ENCODE measurements at places on chromosomes 7 and 10. TPM values are rescaled to one million over a fixed set of nuclear protein-coding genes. Genes with fewer than 3 reads are reported as not detected.

LIPK gene
- total RNA-seq = not detected

RSPH10B2 gene
- 0.21 TPM for total RNA-seq

PKD2L1 gene
- total RNA-seq = 1.1 TPM

CYP3A4 gene
- not detected for total RNA-seq

IL2RA gene
- total RNA-seq = 4.2 TPM

ZNF239 gene
- total RNA-seq = 3.4 TPM

CCDC7 gene
- 47.2 TPM for total RNA-seq

MYL7 gene
- total RNA-seq = not detected

CYP3A7 gene
- not detected for total RNA-seq

DNA sequence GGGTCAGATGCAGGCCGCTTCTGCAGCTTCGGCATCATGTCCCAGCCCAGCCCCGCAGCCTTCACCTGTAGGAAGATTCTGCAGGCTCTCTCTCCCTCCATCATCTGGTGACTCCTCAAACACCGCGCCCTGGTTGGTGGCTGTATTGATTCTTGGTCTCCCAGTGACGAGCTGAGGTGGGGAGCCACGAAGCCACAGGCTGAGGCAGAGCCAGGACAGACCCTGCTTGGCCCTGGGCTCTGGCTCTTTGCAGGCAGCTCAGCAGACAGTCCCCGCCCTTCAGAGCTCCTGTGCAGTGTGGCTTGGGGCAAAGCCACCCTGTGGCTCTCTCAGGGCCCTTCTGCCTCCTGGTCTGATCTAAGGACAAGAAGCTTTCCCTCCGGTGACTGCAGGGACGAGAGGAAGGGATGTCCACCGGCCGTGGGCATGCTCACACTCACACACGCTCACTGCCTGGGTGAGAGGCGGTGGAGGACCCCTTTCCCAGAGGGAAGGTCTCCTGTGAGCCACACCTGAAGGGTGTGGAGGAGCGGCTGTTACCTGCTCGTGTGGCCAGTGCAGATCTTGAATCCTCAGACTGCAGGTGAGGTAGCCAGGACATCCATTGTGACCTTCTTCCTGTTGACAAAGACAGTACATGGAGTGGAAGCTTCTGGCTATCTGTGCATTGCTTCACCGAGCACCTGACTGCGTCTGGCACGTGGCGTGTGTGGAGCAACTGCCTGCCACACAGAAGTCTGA, 79.6 kb downstream of the INPP5A start:
- H3K4me1 ChIP-seq = no peaks in the 10 kb centered on the region
- no peak overlapping the region for H3K4me3 ChIP-seq
- H3K27ac ChIP-seq = no peak overlapping the region
- no peaks in the 10 kb centered on the region for H3K27me3 ChIP-seq

DNA sequence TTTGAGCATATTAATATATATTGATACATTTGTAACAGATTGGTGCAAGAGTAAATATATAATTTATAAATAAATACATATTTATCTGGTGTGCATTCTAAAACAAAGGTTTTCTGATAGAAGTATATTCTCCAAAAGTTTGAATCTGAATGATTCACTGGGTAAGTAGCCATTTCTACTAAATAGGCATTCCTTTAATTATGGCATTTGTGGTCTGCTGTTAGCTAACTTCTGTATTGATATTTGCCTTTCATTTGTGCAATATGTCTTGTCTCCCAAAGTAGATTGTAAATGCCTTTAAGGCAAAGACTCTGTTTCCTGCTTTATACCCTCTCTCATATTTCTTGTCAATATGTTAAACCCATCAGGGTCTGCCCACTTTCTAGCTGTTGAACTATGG, 11.1 kb upstream of the ARID5B start:
- DNase-seq = no peak
- H3K36me3 ChIP-seq = no peaks in the 10 kb centered on the region
- H3K27me3 ChIP-seq = no peaks in the 10 kb centered on the region
- H3K4me1 ChIP-seq = no peaks in the 10 kb centered on the region

GRCh38 chr7:112192236-112193154, 13.7 kb downstream of the DOCK4 start:
- no peaks in the 10 kb centered on the region for H3K36me3 ChIP-seq
- no peak for DNase-seq
- H3K27ac ChIP-seq = no peak overlapping the region
- H3K4me1 ChIP-seq = no peaks in the 10 kb centered on the region
- H3K4me3 ChIP-seq = no peak overlapping the region
- no peaks in the 10 kb centered on the region for H3K27me3 ChIP-seq

- no peak for DNase-seq
- no peaks in the 10 kb centered on the region for H3K27me3 ChIP-seq
- H3K36me3 ChIP-seq = no peaks in the 10 kb centered on the region
- no peak overlapping the region for H3K4me3 ChIP-seq
- H3K4me1 ChIP-seq = no peaks in the 10 kb centered on the region
Observed at GRCh38 chr10:17144757-17145156, 15.1 kb upstream of the CUBN start.

GRCh38 chr7:12389089-12389700, 14.5 kb downstream of the VWDE start:
- no peak overlapping the region for H3K4me3 ChIP-seq
- DNase-seq = no peak
- no peaks in the 10 kb centered on the region for H3K36me3 ChIP-seq

- H3K27me3 ChIP-seq = no peaks in the 10 kb centered on the region
- H3K4me3 ChIP-seq = no peak overlapping the region
- DNase-seq = no peak
- H3K36me3 ChIP-seq = no peaks in the 10 kb centered on the region
- no peak overlapping the region for H3K27ac ChIP-seq
- H3K4me1 ChIP-seq = peaks cover 10% of the 10 kb centered on the region
Observed at GRCh38 chr10:74035303-74035702, 37.4 kb downstream of the VCL start.

GRCh38 chr7:41167836-41168235, 535.1 kb downstream of the INHBA start:
- H3K36me3 ChIP-seq = no peaks in the 10 kb centered on the region
- H3K4me1 ChIP-seq = no peaks in the 10 kb centered on the region
- DNase-seq = no peak
- no peaks in the 10 kb centered on the region for H3K27me3 ChIP-seq
- H3K27ac ChIP-seq = no peak overlapping the region
- H3K4me3 ChIP-seq = no peak overlapping the region

- H3K4me1 ChIP-seq = no peaks in the 10 kb centered on the region
- DNase-seq = peak; percentile 78
- no peaks in the 10 kb centered on the region for H3K36me3 ChIP-seq
- H3K4me3 ChIP-seq = no peak overlapping the region
Observed at GRCh38 chr10:71696628-71697326, 22.8 kb downstream of the C10orf105 start.

DNA sequence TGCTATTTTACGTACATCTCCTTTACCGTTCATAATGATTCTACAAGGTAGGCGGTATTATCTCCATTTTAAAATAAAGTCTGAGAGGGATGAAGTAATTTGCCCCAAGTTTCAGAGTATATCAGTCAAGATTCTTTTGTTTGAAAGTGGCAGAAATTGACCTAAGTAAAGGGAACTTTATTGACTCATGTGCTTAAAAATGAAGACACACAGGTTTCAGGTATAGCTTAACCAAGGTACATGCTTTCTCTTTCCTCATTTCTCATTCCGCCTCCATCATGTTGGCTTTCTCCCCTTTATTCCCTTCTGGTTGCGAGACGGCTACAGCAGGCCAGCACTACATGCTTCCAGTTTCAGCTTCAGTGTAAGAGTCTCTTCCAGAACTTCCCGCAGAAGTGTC, 77.5 kb downstream of the NOC3L start:
- no peak overlapping the region for H3K27ac ChIP-seq
- no peak overlapping the region for H3K4me3 ChIP-seq
- no peak for DNase-seq
- H3K36me3 ChIP-seq = peaks cover 9% of the 10 kb centered on the region

DNA sequence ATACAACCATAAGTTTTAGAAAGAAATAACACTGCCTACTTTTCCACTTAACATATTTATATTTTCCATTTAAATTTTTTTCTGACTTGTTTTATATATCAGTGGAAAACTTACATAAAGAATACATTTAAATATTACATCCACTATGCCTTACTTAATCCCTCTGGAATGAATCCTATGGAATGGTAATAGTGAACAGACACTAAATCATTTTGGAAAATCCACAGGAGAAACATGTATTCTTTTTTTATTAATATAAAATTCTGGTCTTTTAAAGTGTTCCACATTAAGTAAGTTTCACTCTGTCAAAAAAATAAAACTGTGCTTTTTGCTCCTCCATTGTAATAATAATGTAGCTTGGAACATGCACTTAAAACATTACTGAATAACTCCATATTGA, 236.8 kb upstream of the LRRN3 start:
- no peak overlapping the region for H3K27ac ChIP-seq
- no peaks in the 10 kb centered on the region for H3K36me3 ChIP-seq
- no peak overlapping the region for H3K4me3 ChIP-seq

DNA sequence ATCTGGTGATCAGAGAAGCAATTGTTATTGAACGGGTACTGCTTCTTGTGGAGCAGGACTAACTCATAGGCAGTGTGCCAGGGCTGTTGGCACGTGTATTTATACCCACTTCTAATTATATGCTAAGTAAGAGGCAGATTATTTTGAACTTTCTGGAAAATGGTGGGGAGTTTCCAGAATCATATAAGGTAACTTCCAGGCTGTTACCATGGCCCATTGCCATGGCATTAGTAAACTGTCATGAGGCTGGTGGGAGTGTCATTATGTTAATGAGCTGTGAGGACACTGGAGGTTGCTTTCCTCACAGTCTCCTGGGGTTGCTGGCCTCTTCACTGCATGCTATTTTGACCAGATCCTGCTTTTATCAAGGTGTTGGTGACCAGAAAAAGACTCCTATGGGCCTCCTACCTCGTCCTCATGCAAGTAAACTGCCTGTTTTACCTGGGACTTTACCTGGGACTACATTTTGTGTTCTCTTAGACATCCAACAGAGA, 122.6 kb downstream of the KCND2 start:
- H3K36me3 ChIP-seq = no peaks in the 10 kb centered on the region
- H3K27ac ChIP-seq = no peak overlapping the region
- DNase-seq = no peak
- no peak overlapping the region for H3K4me3 ChIP-seq
- no peaks in the 10 kb centered on the region for H3K27me3 ChIP-seq

DNA sequence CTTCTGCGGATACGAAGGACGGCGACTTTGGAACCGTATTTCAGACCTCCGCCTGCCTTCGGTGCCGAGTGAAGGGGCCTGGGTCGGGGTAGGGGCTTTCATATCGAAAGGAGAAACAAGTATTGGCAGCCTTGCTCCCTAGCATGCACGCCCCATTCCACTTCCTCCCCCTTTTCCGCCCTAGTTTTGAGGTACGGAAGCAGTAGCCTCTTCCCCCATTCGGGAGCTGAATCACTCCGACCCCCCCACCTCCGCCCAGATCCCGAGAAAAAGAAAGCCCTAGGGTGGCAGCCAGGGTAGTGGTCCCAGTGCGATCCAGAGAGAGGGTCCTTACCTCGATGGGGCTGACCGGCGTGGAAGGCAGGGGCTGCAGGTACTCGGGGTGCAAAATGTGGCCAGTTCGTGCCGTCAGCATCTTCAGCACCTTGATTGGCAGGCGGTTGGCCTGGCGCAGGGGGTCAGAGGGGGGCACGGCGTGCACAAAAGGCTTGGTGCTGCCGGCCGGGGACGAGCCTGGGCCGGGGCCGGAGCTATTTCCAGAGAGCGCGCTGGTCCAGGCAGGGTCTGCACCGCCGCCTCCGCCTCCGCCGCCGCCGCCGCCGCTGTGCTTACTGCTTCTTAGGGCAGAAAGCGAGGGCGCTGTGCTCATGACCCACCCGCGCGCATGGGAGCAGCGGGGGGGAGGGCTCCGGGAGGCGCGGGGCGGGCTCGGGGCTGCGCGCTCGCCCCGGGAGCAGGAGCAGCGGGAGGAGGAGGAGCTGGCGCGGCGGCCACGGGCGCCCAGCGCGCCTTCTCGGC, 594 bp downstream of the ZNF503 start:
- DNase-seq = peak; percentile 80
- no peaks in the 10 kb centered on the region for H3K4me1 ChIP-seq
- H3K27ac ChIP-seq = peak overlapping the region; percentile 64
- no peaks in the 10 kb centered on the region for H3K27me3 ChIP-seq
- peak overlapping the region; percentile 81 for H3K4me3 ChIP-seq
- H3K36me3 ChIP-seq = no peaks in the 10 kb centered on the region

GRCh38 chr7:128890306-128891109, 20.0 kb downstream of the KCP start:
- no peaks in the 10 kb centered on the region for H3K4me1 ChIP-seq
- no peaks in the 10 kb centered on the region for H3K27me3 ChIP-seq
- peak; percentile 79 for DNase-seq

GRCh38 chr10:130491011-130491692, 355.0 kb downstream of the GLRX3 start:
- H3K27ac ChIP-seq = no peak overlapping the region
- H3K36me3 ChIP-seq = no peaks in the 10 kb centered on the region
- no peaks in the 10 kb centered on the region for H3K4me1 ChIP-seq
- DNase-seq = no peak
- H3K27me3 ChIP-seq = no peaks in the 10 kb centered on the region

GRCh38 chr7:7581531-7582179, 15.0 kb downstream of the MIOS start:
- H3K4me3 ChIP-seq = no peak overlapping the region
- H3K27me3 ChIP-seq = no peaks in the 10 kb centered on the region
- H3K27ac ChIP-seq = no peak overlapping the region
- no peak for DNase-seq
- H3K4me1 ChIP-seq = peaks cover 2% of the 10 kb centered on the region
- H3K36me3 ChIP-seq = no peaks in the 10 kb centered on the region

- no peak overlapping the region for H3K27ac ChIP-seq
- H3K4me3 ChIP-seq = no peak overlapping the region
- no peak for DNase-seq
- H3K4me1 ChIP-seq = no peaks in the 10 kb centered on the region
- no peaks in the 10 kb centered on the region for H3K27me3 ChIP-seq
Observed at GRCh38 chr7:18890885-18891621, 226.4 kb downstream of the TWIST1 start.

DNA sequence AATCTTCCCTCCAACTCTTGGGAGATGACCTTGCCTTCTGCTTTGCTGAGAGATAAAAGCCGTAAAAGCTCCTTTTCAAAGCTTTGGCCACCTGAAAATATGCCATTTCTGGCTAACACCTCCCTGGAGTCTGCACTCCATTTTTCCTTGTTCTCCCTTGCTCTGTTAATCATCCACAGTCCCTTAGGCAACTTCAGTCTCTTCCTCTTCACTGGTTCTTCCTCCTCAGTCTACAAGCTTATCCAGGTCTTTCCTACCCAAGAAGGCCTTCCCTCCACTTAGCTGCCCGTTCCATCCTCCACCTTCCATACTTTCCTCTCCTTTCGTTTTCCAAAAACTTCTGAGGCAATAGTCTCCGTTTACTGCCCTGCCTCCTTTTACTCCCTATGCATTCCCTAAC, 30.5 kb downstream of the PAX2 start:
- no peaks in the 10 kb centered on the region for H3K36me3 ChIP-seq
- H3K4me3 ChIP-seq = no peak overlapping the region
- H3K27ac ChIP-seq = no peak overlapping the region
- DNase-seq = no peak

DNA sequence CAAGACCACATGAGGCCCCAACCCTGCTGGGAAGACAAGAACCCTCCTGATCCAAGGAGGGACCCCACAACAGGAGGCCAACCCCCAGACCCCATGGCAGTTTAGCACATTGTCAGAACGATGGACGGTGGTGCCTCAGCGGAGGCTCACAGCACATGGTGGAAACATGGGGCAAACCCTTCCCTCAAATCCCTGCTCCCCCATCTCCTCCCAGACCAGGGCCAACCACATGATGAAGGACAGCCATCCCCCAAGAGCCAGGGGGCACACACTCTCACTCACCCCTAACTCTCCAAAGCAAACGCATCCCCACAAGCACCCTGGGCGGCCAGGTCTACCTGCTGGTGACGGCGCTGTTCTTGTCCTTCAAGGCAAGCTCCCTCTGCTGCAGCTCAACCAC, 83.9 kb downstream of the MAD1L1 start:
- H3K4me3 ChIP-seq = no peak overlapping the region
- no peak for DNase-seq
- H3K27me3 ChIP-seq = no peaks in the 10 kb centered on the region
- no peaks in the 10 kb centered on the region for H3K36me3 ChIP-seq
- H3K4me1 ChIP-seq = no peaks in the 10 kb centered on the region
